ENCODE measurements at places on chromosomes 5 and 9. TPM values are rescaled to one million over a fixed set of nuclear protein-coding genes. Genes with fewer than 3 reads are reported as not detected.

DNA sequence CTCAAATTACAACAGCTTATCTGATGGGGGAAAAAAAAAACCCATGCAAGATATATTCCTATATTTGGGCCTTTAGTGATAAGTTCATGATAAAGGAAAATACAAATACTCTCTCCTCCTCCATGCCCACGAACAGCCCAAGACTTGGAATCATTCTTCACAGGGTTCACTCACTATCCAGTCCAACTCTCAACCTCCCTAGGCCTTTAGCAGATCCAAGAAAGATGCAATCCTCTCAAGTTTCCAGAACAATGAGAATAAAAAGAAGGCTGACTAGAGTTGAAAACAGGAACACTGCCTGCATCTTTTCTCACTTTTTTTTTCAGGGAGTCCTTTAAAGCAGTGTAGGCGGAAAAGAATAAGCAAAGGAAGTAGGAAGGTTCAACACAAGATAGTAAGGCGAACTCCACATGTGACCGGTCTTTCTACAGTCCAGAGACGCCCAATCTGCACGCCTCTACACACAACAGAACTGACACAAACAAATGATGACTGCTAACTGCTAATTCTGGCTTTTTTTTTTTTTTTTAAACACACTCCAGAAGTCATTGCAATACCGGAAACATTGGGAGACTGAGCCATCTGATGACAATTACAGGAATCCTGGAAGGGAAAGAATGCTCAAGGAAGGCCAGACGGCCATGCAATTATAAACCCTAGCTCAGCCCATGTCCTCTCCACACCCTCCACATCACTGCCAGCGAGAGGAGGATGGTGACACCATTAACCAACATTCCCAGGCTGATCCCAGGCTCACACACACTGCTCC is 75.4 kb downstream of the BNC2 start:
- peak overlapping the region; percentile 7 for H3K27ac ChIP-seq
- no peaks in the 10 kb centered on the region for H3K27me3 ChIP-seq
- peaks cover 28% of the 10 kb centered on the region for H3K4me1 ChIP-seq
- H3K36me3 ChIP-seq = peaks cover 3% of the 10 kb centered on the region

- no peaks in the 10 kb centered on the region for H3K27me3 ChIP-seq
- H3K36me3 ChIP-seq = peaks cover 12% of the 10 kb centered on the region
- H3K4me3 ChIP-seq = no peak overlapping the region
- DNase-seq = no peak
Observed at GRCh38 chr9:36249189-36249588, 9.1 kb downstream of the GNE start.

DNA sequence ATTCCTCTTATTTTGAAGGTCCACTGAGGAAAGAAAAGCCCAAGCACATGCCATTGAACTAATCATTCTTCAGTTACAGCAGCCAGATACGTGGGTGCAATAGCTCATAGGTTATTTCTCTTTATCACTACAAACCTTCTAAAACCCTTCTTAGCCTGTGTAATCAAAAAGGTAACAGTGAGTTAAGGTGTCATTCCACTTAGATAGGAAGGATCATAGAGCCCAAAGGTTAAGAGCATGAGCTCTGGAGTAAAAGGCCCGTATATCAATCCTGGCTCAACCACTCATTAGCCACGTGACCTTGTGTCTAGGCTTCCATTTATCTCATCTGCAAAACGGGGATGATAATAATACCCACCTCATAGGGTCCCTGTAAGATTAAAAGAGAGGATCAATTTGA is 2.7 kb downstream of the GPX8 start:
- H3K27me3 ChIP-seq = no peaks in the 10 kb centered on the region
- no peak overlapping the region for H3K4me3 ChIP-seq
- no peak overlapping the region for H3K27ac ChIP-seq
- no peak for DNase-seq
- peaks cover 25% of the 10 kb centered on the region for H3K36me3 ChIP-seq
- no peaks in the 10 kb centered on the region for H3K4me1 ChIP-seq

- no peaks in the 10 kb centered on the region for H3K4me1 ChIP-seq
- H3K27me3 ChIP-seq = no peaks in the 10 kb centered on the region
- H3K4me3 ChIP-seq = no peak overlapping the region
- DNase-seq = no peak
- no peak overlapping the region for H3K27ac ChIP-seq
Observed at GRCh38 chr5:54162184-54162583, 148.2 kb downstream of the ARL15 start.

- H3K36me3 ChIP-seq = no peaks in the 10 kb centered on the region
- no peak overlapping the region for H3K27ac ChIP-seq
- DNase-seq = no peak
- H3K4me3 ChIP-seq = no peak overlapping the region
Observed at GRCh38 chr9:74824654-74825053, 63.1 kb downstream of the TRPM6 start.

DNA sequence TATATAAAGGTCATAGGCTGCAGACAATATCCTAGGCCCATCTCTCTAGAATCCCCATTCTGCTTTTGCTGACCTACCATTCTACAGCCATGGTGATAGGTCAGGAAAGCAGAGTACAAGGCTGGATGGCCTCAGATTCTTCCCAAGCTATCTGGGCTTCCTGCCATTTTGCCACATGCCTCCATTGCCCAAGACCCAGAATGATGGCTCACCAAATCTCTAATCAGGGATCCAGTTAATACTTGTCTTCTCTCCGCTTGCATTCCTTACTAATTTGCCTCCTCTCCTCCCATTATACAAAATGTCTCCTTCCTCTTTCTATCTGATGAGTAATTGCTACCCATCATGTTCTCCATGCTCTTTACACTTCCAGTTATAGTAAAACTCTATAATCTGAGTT is 22.7 kb upstream of the NDUFS4 start:
- peaks cover 7% of the 10 kb centered on the region for H3K27me3 ChIP-seq
- no peak overlapping the region for H3K27ac ChIP-seq
- H3K36me3 ChIP-seq = no peaks in the 10 kb centered on the region
- no peak for DNase-seq

- no peak overlapping the region for H3K27ac ChIP-seq
- peaks cover 12% of the 10 kb centered on the region for H3K4me1 ChIP-seq
- no peak overlapping the region for H3K4me3 ChIP-seq
Observed at GRCh38 chr9:76690973-76691370, 73.3 kb upstream of the PCA3 start.

The BTNL3 gene
- 0.82 TPM for total RNA-seq

DNA sequence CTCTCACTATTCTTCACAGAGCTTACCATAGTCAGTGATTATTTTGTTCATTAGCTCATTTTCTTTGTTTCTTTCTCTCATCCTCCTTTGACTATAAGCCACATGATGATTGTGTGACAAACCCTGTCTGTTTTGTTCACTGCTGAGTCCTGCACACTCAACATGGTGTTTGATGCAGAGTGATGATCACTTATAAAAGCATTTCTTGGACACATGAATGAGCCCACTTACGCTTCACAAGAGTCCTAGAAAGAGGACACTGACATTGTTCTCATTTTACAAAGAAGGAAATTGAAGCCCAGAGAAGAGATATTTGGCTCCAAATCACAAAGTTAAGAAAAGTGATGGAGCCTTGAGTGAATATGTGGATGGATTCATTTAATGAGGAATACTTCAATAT is 13.4 kb downstream of the ABLIM3 start:
- H3K36me3 ChIP-seq = no peaks in the 10 kb centered on the region
- H3K27ac ChIP-seq = no peak overlapping the region
- H3K4me1 ChIP-seq = peaks cover 18% of the 10 kb centered on the region
- no peaks in the 10 kb centered on the region for H3K27me3 ChIP-seq
- no peak for DNase-seq
- H3K4me3 ChIP-seq = no peak overlapping the region

GRCh38 chr5:178667688-178668087 is 40.8 kb upstream of the CLK4 start:
- H3K36me3 ChIP-seq = peaks cover 4% of the 10 kb centered on the region
- H3K4me1 ChIP-seq = peaks cover 21% of the 10 kb centered on the region
- H3K27me3 ChIP-seq = peaks cover 14% of the 10 kb centered on the region
- H3K27ac ChIP-seq = peak overlapping the region; percentile 77

The EIF4E1B gene
- not detected for total RNA-seq

- H3K4me1 ChIP-seq = no peaks in the 10 kb centered on the region
- no peak overlapping the region for H3K4me3 ChIP-seq
- no peak for DNase-seq
- no peaks in the 10 kb centered on the region for H3K36me3 ChIP-seq
- no peaks in the 10 kb centered on the region for H3K27me3 ChIP-seq
- no peak overlapping the region for H3K27ac ChIP-seq
Observed at GRCh38 chr5:89816038-89816437, 593.5 kb downstream of the CETN3 start.

DNA sequence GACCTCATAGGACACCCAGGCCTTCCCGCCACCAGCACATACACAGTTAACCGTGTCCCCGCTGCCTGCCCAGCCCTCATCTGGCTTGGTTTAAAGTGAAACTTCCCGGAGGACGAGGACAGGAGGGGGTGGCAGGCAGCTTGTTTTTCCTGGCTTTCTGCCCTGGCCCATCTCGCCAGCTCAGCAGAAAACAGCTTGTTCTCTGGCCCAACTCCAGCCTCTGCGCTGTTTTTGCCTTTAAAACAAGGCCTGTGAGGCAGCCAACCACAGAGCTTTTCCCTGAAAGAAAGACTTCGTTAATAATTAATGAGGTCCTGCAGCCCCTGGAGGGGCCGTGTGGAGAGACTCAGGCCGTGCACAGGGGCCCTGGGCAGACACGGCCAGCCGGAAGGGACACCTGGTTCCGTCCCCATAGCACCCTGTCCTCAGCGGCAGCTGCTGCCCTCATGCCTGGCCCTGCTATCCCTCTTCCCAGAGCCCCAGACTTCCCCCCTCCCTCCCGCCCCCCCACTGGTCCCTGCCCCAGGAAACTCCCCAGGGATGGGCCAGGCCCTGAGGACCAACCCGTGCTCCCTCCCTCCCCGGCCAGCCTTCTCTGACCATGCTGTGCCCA is 108.7 kb downstream of the RXRA start:
- H3K27ac ChIP-seq = peak overlapping the region; percentile 84
- no peaks in the 10 kb centered on the region for H3K27me3 ChIP-seq
- H3K4me1 ChIP-seq = peaks cover 25% of the 10 kb centered on the region
- H3K36me3 ChIP-seq = peaks cover 8% of the 10 kb centered on the region

GRCh38 chr9:82184524-82184923 is 196.0 kb downstream of the SPATA31D1 start:
- no peaks in the 10 kb centered on the region for H3K36me3 ChIP-seq
- H3K4me1 ChIP-seq = peaks cover 12% of the 10 kb centered on the region
- H3K4me3 ChIP-seq = no peak overlapping the region
- no peak for DNase-seq
- no peak overlapping the region for H3K27ac ChIP-seq

The LHX3 gene
- total RNA-seq = 0.10 TPM

The DMRTA1 gene
- 1.2 TPM for total RNA-seq

The PLAC8L1 gene
- 0.95 TPM for total RNA-seq

DNA sequence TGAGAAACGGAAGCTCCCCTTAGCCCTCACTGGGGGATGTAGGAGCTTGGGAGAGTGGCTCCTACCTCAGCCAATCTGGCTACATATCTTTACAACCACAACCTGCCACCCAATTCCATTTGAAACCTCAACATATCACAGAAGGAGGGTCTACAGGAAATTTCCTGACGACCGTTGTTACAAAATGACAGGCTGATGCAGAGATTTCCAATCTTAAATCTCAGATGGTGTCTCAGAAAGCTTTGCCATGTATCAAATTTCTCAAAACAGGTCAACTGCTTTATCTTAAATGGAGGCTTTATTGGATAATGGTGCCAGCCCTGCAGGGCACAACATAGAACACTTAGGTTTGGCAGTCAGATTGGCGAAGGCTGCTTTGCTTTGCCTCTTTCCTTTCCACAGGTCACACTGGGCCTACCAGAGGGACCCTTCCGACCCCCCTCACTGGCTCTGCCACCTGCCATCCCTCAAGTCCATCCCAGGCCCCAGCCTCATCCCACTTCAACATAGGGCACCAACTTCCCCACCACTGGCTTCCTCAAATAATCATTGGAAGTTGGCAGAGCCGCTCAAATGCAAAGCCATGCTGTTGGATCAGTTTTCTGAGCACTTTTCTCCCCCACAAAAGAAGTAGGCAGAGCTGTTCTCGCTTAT is 11.1 kb upstream of the SPATA31E1 start:
- no peak overlapping the region for H3K4me3 ChIP-seq
- no peak overlapping the region for H3K27ac ChIP-seq
- H3K27me3 ChIP-seq = peaks cover 2% of the 10 kb centered on the region
- no peak for DNase-seq
- no peaks in the 10 kb centered on the region for H3K36me3 ChIP-seq
- H3K4me1 ChIP-seq = peaks cover 12% of the 10 kb centered on the region

GRCh38 chr5:72009280-72009679 is 98.0 kb upstream of the MAP1B start:
- no peak for DNase-seq
- H3K36me3 ChIP-seq = no peaks in the 10 kb centered on the region
- no peak overlapping the region for H3K4me3 ChIP-seq
- H3K4me1 ChIP-seq = peaks cover 14% of the 10 kb centered on the region

GRCh38 chr5:108212775-108213346 is 169.0 kb downstream of the FBXL17 start:
- no peaks in the 10 kb centered on the region for H3K27me3 ChIP-seq
- peaks cover 14% of the 10 kb centered on the region for H3K36me3 ChIP-seq
- H3K4me3 ChIP-seq = no peak overlapping the region
- H3K4me1 ChIP-seq = no peaks in the 10 kb centered on the region
- DNase-seq = no peak

DNA sequence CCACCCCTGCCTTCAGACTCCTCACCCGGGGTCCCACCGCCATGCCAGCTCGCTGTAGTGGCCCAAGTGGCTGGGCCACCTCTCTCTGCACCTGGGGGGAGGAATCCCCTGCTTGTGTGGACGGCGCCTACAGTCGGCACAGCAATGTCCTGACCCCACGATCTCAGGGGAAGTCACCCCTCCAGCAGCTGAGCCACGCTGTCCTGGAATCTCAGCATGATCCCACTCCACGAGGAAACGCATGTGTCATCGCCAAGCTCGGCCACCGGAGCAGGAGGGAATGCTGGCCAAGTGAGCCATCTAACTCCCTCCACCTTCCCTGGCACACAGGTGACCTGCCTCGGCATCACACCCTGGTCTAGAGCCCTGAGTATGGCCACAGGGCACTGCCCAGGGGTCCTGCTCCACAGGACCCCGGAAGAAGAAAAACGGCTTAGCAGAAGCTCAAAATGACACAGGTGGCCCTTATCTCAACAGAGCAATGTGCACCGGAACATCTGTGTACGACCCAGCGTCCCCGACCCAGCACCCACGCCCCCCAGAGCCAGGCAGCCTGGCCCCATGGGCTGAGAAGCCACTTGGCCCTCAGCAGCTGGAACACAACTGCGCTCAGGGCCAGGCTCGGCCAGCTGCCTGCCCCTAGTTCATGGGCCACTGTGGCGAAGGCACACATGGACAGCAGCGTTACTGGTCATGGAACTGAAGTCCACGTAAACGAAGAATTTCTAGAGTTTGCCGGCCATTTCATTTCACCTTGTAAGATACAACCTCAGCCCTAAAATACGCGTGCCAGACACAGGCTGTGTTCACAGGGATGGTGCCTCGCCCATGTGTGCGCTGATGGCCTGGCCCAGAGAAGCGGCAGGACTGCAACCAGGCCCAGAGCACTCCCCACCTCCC is 23.4 kb upstream of the CAMSAP1 start:
- DNase-seq = no peak
- H3K36me3 ChIP-seq = peaks cover 8% of the 10 kb centered on the region
- H3K27ac ChIP-seq = no peak overlapping the region
- no peaks in the 10 kb centered on the region for H3K27me3 ChIP-seq
- H3K4me1 ChIP-seq = no peaks in the 10 kb centered on the region

The KCNIP1 gene
- 5.3 TPM for total RNA-seq

GRCh38 chr5:9099689-9100088 is 446.2 kb downstream of the SEMA5A start:
- H3K36me3 ChIP-seq = peaks cover 3% of the 10 kb centered on the region
- DNase-seq = no peak
- no peak overlapping the region for H3K4me3 ChIP-seq
- H3K27ac ChIP-seq = no peak overlapping the region
- H3K27me3 ChIP-seq = no peaks in the 10 kb centered on the region

The GABRA6 gene
- total RNA-seq = not detected

Data from type B pancreatic cell (in vitro differentiated cells).